Stimulated activated CD8-positive, alpha-beta memory T cell treated with anti-CD3 and anti-CD28 coated beads, Interleukin-15, amount 100 ng/mL, for 48 hours (primary cell): ENCODE measurements at places on chromosomes 12 and 14.

- no peak for DNase-seq
These were observed 104.3 kb upstream of the MAX start for GRCh38 chr14:65206448-65207096.

DNA sequence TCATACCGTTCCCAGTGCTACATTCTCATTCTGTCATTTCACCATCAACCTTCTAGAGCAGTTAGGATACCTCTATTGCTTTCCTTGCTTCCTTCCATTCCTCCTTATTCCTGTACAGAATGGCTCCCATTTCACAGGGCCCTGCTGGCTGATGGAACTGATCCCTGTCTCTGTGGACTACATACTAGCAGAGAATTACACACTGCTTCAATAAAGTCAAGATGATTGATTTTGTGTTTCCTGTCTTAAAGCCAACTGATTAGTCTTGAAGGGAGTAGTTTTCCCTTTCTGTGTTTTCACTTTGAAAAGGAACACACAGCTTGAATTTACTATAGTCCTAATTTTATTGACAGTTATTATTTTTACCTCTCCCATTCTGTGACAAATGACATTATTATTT lies 130.1 kb downstream of the ST8SIA1 start:
- DNase-seq: no peak

- DNase-seq: no peak
These were observed 10.5 kb upstream of the SSTR1 start for GRCh38 chr14:38197001-38197783.

DNA sequence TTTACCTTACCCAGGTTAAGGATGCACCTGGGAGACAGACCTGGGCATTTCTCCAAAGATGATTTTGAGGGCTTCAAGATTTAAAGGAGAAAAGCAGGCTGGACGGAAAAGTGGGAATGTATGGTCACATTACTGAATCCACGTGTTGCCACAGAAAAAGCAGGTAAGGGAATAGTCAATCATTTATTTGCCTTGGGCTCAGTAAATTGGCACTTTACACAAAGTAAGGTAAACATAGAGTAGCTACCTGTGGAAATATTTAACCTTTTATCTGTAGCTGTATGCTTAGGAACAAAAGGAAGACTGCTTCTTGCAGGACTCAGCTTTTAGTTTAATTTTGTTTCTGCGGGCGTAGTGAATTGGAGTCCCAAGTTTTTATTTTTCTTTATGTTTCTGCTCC lies 153.3 kb downstream of the SLCO1B3 start:
- DNase-seq: no peak

- no peak for DNase-seq
These were observed 460.5 kb downstream of the TMEM121 start for GRCh38 chr14:105986894-105987284.

DNA sequence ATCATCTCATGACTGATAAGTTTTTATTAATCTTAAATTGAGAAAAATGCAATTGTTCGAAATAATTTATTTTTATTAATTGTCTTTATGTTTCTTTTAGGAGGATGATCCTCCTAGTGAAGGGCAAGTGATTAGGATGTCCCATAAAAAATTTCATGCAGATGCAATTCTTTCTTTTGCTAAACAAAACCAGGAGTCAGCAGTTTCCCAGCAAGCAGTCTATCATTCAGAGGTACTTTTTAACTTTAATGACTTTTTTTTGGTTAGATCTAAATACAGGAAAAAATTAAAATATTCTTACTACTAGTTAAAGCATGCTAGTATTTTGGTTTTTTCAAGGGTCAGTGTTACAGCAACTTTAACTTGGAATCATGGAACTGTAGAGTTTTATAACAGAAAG lies 64.5 kb downstream of the KIAA0586 start:
- no peak for DNase-seq

DNA sequence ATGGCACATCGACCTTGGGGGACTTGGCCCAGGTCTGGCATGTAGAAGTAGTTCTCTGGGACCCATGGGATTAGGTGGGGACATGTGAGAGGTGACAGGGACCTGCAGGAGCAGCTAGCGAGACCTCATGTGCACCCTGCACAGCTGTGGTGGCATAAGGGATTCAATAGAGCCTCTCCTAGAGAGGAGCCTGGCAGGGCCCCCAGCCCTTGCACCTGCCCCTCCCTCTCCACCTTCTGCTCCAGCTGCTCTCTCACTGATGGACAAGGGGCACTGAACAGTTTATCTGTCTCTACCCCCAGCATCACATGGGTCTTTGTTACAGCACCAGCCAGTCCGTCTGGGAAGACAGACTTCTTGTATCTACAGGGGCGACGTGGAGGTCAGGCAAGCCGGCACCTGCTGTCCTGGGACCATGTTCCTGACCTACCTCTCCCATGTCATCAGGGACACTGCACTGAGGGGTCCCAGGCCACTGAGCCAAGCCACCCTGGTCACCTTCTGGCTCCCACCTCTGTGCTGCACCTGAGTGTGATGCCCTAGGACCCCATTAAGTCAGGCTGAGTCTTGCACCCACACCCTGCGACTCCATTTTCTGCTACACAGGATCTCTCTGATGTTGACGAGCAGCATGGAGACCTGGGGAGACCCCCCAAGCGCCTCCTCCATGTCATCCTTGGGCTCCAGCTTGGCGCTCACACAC lies 32.6 kb downstream of the DDX11 start:
- DNase-seq: no peak

DNA sequence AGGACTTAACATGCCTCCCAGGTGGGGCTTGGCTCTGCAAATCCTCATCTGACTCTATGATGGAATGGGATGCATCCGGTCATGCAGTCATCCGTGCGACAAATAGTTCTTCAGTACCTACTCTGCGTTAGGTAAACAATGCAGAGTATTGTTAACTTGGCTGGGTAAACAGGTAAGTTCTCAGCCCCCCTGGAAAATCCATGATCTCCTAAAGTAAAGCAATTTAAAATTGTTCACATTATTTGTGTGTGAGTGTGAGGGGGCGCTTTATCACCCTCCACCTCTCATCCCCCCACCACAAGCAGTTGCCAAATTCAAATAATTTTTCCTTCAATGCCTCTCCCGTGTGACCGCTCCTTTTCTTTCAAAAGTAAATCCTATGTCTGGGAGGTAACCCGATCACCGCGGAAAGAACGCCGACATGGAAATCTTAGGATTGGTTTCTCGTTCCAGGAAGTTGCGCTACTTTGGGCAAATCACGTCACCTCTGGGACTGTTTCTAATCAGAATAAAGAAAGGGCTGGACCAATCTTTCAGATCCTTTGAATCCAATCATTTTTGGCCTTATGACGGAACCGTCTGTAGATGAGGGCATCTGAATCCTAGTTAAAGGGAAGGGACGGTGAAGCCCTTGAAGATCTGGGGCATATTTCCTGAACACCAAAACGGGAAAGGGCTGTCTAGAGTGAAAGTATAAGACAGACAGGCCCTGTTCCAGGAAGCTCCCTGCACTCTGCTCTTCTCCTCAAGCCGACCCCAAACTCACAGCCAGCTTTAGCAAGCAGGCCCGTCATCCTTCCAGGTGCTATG lies 44.0 kb upstream of the SINHCAF start:
- DNase-seq: no peak

DNA sequence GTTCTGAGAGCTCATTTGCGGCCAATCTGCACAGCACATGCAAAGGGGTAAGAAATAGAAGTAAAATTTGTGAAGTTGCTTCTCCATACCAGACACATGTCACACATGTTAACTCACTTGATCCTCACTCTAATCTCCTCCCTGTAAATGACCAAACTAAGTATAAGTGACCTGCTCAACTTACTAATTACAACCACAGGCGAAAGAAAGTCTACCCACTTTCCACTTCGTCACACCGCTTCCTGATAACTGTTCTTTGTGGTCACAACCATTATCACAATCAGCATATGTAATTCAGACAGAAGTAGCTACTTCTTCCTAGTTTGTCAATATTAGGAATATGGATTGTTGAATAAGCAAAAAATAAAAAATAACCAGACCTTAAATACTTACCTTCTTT lies 293.7 kb upstream of the CLEC14A start:
- DNase-seq: no peak

- no peak for DNase-seq
These were observed 73.6 kb upstream of the ELK3 start for GRCh38 chr12:96120359-96121100.

DNA sequence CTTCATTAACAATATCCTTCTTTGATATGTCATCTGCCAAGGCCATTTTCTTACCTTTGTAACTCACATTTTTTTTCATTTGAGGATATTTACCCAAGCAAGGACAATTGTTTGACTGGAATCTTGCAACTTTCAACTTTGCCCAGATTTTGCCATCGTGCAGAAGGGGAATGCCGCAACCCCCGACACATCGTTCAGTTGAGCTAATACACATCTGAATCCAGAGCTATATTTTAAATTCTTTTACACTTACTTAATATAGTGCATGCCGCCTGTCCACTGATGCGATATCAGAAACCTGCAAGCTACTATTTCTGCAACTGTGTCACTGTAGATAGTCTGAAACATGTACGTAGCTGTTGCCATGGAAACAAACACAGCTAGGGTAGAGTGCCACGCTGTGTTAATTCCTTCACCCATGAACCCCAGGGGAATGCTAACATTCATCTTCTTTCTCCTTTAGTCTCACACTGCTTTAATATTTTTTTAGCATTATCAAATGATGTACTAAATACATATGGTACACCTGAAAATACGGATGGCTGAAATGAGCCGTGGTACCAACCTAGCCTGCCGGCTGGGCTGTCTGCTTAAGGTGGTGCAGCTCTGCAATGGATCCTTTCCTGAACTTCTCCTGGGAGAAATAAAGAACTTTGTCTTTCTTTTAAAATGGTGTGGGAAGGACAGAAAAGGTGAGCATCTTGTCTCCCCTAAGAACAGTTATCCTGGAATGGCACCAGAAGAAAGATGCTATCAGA lies 77.0 kb upstream of the FOXN3 start:
- DNase-seq: no peak

DNA sequence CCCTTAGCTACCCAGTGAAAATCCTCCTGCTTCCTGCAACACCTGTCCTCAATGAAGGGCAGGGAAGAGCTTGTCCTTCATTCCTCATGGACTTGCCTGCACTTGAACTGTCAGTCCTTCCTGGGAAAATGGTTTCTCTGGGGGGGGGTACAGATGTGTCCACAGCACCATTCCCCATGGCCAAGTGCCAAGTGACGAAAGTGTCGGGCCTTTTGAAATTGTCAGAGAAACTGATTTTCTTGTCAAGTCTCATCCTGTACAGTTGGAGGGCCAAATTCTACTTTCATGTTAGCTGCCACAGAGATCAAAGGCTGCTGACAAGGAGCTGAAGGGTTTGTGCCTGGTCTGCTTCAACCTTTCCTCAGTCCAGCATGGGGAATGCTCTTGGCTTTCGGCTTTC lies 179.5 kb upstream of the PARP11 start:
- DNase-seq: no peak

- DNase-seq: no peak
These were observed 526.1 kb upstream of the FLRT2 start for GRCh38 chr14:85003805-85004204.

DNA sequence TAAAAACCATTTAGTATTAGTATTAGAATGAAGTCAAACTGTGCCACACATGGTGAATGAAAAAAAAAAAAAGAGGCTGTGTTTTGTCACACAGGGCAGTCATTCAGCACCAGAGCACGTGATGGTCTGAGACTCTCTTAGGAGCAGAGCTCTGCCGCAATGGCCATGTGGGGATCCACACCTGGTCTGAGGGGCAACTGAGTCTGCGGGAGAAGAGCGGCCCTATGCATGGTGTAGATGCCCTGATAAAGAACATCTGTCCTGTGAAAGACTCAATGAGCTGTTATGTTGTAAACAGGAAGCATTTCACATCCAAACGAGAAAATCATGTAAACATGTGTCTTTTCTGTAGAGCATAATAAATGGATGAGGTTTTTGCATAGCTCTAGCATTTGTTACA lies 12.2 kb upstream of the BDKRB1 start:
- no peak for DNase-seq

GRCh38 chr14:79698298-79698711 lies 513.0 kb downstream of the DIO2 start:
- no peak for DNase-seq

DNA sequence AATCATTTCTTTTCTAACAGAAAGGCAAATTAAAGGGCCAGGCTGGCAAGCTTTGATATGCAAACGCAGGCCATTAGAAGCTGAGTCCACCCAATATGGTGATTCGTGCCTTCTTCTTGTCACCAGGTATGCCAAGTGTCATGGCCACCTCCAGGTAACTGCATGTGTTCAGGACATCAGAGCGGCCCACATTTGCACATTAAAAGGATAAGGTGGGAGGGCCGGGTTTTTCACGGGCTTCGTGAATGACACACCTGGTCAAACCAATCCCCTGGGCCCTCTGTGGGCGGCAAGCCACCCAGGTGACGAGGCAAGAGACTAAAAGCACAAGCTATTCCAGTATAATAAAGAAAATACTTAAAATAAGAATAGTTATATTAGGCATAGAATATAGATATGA lies 75.9 kb upstream of the TSPAN11 start:
- DNase-seq: no peak

GRCh38 chr12:48693572-48693971 lies 11.5 kb upstream of the KANSL2 start:
- DNase-seq: no peak

DNA sequence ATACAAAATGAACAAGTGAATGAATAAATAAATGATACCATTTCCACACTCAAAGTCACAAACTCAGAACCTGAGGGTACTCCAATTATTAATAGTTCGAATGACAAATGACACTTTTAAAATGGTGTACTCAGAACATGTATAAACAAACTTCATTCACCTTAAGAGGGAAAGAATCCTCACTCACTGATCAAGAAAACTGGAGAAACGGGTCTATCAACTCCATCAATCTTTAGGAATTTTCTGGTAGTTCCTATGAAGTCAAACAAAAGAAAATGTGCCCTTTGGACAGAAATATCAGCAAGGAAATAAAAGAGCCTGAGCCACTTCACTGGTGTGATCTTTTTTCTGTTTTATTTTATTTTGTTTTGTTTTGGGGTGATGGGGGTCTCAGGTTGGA lies 5.2 kb upstream of the NRDE2 start:
- DNase-seq: no peak

DNA sequence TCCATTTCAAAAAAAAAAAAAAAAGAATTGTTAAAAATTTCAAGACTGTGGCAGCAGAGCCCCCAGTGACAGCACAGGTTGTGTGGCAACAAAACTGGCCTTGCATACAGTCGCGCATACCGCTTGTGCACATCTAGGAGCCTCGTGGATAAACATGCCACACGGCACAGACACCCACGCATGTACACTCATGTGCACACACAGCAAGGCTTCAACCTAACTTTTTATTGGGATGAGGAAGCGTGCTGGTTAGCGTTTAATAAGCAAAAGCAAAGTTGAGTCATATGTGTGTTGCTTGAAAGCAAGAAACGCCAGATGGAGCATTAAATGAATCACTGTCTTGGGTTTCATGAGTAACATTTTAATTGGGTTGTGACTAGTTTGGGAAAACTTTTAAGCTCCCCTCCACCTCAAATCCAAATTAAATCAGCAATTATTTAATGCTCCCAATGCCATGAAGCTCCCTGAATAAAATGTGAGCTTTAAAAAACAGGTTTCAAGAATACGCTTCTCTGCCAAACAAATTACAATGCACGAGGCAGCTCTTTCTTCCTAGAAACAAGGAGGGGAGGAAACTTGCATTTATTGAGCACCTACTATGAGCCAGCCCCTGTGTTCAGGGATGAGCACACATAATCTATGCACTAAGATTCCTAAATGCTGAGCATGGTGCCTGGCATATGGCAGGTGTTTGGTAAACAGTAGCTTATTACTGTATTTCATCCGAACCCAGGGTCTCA lies 35.7 kb upstream of the EML1 start:
- DNase-seq: no peak

- DNase-seq: no peak
These were observed 908 bp downstream of the ENTPD5 start for GRCh38 chr14:74018174-74018585.
